Activated CD4-positive, alpha-beta T cell treated with anti-CD3 and anti-CD28 coated beads, Interleukin-2, amount 10 ng/mL, durations not matched to agents 7 days and 5 days (primary cell): ENCODE measurements at places on chromosomes 12 and 14. TPM values are rescaled to one million over a fixed set of nuclear protein-coding genes. Genes with fewer than 3 reads are reported as not detected.
A peak's percentile ranks its signal among the peaks of the same experiment; 100 is the strongest.

- no peak for DNase-seq
Observed at GRCh38 chr12:19498099-19498498, 58.8 kb downstream of the AEBP2 start.

GRCh38 chr14:97219431-97220017 is 422.3 kb downstream of the VRK1 start:
- no peak for DNase-seq

The LRRC43 gene
- not detected for total RNA-seq

DNA sequence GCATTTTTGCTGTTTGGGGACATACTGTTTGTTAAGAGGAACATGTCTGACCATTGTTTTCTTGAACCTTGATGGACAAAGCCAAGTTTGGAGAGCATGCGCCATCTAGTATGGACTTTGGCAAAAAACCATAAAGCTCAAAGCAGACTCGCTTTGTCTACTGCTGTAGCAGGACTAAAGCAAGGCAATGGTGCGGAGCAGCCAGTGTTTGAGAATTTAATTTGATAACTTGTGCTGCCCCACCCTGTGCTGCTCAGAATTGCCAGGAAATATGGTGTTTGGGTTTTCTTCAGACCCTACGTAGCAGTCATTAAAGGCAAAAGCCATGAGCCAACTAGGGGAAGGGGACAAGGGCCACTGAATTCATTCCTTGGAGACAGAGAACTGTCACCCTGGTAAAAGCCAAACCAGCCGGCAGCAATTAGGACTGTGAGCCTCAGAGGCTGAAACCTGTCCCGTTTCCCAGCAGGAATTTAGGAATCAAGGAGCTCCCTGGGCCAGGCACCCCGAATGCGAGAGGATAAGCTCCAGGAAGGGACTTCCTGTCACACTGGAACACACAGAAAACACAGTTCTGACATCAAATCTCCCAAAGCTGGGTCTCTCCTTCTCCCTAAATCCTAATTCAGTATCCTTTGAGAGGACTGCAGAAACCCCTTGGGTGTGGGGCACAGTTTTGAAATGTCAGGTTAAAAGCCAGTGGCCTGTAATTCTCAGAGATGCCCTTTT is 1.1 kb downstream of the AVIL start:
- DNase-seq: no peak

The EMP1 gene
- total RNA-seq: 36.1 TPM

- no peak for DNase-seq
Observed at GRCh38 chr14:78401866-78402265, 231.7 kb downstream of the NRXN3 start.

DNA sequence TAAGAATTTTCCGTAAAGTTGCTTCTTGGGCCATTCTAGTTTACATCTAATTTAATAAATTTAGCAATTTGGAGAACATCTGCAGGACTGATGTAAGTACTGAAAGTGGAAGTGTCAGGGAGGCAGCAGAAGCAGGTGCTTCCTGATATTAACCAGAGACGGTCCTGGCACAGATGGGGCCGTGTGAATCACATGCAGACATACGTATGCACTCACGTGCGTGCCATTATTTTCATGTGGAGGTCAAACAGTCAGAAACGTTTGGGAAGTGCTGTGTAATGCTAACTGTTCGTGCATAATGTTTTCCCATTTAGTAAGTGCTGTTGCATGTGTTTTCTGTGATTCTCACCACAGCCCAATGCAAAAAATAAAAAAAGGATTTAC is 87.8 kb upstream of the DYNC1H1 start:
- peak; percentile 79 for DNase-seq

The NRIP2 gene
- not detected for total RNA-seq

DNA sequence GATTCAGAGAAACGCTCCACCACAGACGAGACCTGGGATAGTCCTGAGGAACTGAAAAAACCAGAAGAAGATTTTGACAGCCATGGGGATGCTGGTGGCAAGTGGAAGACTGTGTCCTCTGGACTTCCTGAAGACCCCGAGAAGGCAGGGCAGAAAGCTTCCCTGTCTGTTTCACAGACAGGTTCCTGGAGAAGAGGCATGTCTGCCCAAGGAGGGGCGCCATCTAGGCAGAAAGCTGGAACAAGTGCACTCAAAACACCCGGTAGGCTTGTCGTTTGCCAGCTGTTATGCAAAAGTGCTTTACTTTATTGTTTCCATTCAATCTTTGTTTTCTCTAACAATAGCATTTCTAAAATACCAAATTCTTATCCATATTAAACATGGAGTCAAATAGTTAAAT is 287.3 kb downstream of the NAV3 start:
- no peak for DNase-seq

- no peak for DNase-seq
Observed at GRCh38 chr14:72583316-72584272, 310.3 kb downstream of the DPF3 start.

GRCh38 chr12:113776536-113776935 is 189.6 kb downstream of the RBM19 start:
- DNase-seq: no peak

- no peak for DNase-seq
Observed at GRCh38 chr14:103657471-103657870, 28.5 kb downstream of the KLC1 start.

The ERBB3 gene
- 1.5 TPM for total RNA-seq

The NR1H4 gene
- not detected for total RNA-seq

GRCh38 chr14:79037106-79037505 is 866.9 kb downstream of the NRXN3 start:
- no peak for DNase-seq

The CIT gene
- total RNA-seq: 113 TPM

The KRT77 gene
- not detected for total RNA-seq

DNA sequence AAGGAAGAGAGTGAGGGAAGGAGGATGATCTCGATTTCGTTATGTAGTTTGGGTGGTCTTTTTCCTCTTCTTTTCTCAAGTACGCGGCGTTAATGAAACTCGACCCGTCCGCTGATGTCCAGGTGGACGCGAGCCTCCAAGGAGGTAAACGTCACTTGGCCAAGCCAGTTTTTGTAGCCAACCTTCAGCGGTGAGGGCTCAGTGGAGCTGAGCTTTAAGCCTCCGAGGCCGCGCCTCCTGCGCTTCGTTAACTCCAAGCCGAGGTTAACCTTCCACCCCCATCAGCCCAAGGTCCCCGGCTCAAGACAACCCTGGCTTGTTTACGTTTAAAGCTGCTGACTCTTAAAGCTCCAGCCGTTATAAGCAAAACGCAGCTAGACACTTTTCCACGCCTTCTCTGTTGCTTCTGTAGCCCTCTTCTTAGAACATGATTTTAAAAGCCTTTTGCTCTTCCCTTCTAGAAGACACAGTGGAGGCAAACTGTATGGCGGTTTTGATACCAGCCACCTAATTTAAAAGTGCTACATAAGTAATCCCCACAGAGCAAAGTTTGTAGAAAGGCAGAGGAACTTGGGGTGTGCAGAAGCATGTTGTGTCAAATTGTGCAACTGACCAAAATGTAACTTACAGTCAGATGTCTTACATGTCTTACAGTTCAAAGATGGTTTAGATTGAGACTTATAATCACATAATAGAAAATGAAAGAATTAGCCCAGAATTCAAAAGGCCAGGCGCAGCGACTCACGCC is 923 bp upstream of the ITPR2 start:
- DNase-seq: peak; percentile 46

The PMEL gene
- 0.37 TPM for total RNA-seq

DNA sequence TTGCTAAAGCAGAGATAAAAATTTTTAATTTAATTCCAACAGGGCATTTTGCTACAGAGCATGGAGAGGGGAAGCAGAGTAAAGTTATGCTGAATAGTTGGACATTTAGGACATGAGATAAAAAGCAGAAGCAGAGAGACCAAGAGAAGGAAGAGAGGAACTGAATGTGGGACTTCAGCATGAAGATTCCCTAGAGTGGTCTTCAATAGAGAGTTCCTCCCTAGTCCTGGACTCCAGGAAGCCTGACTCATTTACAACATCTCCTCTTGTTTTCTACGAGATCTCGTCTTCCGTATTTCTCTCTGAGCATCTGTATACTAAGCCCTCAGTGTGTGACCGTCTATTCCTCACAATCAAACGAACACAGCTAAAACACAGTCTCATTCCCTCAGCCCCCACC is 35.2 kb upstream of the IFT81 start:
- no peak for DNase-seq

DNA sequence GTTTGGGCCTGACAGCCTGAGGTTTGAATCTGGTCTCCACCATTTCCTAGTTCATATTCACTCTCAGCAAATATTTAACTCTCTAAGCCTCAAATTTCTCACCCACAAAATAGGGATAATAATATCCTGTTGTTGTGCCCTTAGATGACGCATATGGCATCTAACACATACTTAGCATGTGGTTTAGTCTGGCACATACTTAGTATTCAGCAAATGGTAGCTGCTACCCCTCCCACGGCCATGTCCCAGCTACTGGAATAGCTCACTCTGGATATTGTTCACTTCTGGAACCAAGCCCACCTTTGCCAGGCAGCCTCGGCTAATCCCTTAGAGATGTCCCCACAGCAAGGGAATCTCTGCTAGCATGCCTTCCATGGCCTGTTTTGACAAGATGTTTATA is 53.3 kb downstream of the BICD1 start:
- DNase-seq: no peak

The TAS2R10 gene
- 0.25 TPM for total RNA-seq

DNA sequence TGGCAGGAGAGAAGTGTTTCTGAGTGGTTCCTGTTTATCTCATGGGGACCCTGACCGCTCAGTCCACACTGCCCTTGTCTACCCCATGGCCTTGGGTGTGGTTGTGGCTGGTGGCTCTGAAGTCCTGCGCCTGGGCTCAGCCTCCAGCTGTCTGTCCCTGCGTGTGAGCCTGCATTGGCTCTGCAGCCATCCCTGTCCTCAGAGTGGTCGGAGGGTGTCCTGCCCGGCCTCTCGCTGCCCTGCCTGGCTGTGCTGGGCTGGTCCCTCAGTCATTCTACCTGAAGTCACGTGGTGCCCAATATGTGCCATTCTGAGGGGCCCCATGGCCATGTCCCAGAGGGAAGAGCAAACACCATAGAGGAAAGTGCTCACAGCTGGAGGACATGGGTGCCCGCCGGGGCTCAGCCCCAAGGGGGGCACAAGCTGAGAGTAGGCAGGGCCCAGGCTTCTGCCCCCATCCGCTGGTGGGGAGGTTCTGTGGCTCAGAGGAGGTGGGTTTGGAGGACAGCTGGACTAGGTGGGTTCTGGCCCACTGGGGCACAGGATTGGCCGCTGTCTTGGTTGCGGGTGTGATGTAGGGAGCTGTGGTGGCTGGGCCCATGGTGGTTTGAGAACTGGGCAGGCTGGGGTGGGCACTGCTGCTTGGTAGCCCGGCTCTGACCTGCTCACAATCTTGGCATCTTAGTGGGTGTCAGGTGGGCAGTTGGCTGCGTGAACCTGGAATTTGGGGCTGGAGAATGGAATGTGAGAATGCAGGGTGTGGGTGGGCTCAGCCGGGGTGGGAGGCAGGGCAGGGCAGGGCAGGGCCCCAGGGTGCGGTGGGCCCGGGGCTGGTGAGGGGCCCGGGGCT is 11.6 kb downstream of the TEDC1 start:
- no peak for DNase-seq

The G2E3 gene
- total RNA-seq: 33.6 TPM

DNA sequence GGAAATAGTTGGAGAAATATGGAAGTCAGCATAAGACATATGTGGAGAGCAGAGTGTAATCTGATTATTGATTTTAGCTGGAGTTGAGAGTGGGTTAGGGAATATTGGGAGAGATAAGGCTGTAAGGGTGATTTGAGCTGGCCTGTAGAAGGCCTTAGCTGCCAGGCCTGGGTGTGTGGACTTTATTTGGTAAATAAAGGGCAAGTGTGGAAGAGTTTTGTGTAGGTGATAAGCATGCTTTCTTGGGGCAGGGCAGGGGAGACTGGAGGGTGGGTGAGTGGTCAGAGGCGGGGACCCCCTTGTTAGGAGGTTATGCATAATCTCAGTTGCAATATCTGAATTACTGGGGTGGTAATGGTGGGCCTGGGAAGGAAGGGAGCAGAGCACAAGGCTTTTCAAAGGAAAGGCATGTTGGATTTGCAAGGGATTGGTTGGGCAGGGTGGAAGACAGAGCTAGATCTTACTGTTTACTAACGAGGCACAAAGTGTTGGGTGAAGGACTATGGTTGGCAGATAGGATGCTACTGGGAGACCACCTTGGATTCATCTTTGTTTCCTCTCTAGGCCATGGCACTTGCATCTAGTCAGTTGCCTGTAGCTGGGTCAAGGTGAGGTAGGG is 5.5 kb downstream of the KHNYN start:
- no peak for DNase-seq

- DNase-seq: peak; percentile 52
Observed at GRCh38 chr12:50597200-50598195, 92.7 kb downstream of the DIP2B start.

The YY1 gene
- total RNA-seq: 107 TPM

GRCh38 chr12:132535019-132535418 is 45.1 kb downstream of the FBRSL1 start:
- DNase-seq: no peak

The POLE gene
- 167 TPM for total RNA-seq

GRCh38 chr14:20714593-20715250 is 26.2 kb downstream of the ANG start:
- DNase-seq: no peak

DNA sequence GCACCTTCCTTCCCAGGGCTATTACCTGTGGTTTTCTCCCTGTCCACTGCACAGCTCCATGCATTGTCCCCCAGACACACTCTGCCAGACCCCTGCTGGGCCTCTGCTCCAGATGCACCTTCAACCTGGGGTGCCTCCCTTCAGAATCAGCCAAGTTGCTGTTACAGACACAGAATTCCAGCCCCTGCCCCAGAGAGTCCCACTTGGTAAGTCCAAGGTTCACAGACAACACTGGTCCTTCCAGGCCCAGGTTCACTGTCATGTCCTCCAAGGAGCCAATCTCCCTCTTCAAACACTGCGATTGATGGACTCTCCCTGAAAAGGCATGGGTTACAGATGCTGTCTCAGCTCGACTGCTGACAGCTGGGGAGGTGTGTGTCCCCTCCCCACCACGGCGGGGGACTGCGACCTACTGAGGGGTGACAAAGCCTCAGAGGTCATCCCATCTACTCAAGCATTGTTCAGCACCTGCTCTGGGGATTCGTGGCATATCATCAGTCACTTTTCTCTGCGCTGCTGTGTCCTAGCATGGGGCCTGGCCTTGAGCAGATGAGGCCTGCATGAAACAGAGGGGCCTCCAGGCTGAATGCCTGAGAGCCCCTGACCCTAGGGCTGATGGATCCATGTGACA is 24.3 kb downstream of the CALM1 start:
- no peak for DNase-seq

GRCh38 chr12:103373088-103373523 is 122.7 kb downstream of the C12orf42 start:
- no peak for DNase-seq

- peak; percentile 42 for DNase-seq
Observed at GRCh38 chr12:22100958-22101748, 55.1 kb downstream of the CMAS start.

The NUDT14 gene
- 18.3 TPM for total RNA-seq

DNA sequence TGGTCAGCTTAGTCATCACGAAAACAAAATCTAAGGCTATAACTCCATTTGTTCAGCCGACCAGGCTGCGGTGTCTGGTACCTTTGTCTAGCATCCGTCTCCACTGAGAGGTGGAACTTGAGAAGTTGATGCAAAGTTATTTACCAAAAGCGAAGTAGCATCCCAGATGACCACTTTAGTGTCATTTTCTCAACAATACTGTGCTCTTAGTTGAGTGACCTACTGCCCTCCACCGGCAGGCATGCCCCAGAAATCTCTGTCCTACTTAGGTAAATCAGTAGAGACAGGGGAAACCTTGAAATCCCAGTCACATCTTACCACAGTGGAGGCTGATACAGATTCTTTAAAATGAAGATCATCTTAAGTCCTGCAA is 1.3 kb upstream of the ST8SIA1 start:
- DNase-seq: no peak

The SLC8A3 gene
- not detected for total RNA-seq

The ADCY4 gene
- total RNA-seq: 4.1 TPM
